ENCODE measurements at places on chromosomes 11 and 22.

DNA sequence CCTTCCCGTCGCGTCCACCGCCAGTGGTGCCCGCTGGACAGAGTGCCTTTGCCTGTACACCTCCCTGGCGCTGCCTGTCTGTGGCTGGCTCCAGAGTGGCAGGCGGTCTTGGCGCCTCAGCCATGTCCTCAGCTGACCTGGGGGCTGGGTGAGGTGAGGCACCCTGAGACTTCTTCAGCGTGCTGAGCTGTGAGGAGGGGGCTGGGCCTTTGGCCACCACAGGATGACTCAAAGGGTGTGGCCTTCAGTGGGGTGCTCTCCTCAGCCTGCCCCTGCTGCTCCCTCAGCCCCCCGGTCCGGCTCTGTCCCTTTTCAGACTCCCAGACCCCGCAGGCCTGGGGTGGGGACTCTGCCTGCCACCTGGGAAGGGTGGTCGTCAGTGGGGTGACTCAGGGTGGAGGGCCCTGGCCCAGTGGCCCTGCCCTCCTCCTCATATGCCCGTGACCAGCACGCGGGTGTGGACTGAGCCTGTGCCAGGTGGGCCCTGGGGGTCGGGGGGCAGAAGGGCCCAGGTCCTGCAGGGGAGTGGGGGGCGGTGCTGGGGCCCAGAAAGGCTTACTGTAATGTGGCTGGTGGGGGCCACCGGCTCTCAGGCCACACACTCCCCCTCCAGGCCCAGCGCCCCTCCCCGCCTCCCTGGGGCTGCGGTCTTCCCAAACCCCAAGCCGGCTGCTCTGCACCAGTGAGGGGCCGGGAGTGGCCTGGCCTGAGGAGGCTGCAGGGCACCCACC is 15.9 kb downstream of the CRELD2 start:
- no peak for DNase-seq

DNA sequence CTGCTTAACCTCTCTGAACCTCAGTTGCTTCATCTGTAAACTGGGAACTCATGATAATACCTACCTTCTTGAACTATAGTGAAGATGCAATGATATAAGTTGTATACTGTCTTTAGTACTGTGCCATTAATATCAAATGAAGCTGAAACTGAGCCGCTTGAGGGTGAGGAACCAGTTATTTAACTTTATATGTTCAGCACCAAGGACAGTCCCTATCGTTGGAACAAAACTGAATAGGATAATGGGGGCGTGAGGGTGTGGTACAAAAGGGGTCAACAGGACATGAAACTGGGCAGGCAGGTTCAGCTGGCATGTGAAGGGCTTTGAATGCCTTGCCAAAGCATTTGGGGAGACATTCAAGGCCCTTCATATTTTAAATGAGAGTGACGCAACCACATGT is 112.6 kb downstream of the C11orf91 start:
- DNase-seq: no peak

GRCh38 chr22:32712644-32713355 is 88.7 kb upstream of the TIMP3 start:
- DNase-seq: no peak

- no peak for DNase-seq
Observed at GRCh38 chr11:29916040-29916439, 100.8 kb downstream of the KCNA4 start.

DNA sequence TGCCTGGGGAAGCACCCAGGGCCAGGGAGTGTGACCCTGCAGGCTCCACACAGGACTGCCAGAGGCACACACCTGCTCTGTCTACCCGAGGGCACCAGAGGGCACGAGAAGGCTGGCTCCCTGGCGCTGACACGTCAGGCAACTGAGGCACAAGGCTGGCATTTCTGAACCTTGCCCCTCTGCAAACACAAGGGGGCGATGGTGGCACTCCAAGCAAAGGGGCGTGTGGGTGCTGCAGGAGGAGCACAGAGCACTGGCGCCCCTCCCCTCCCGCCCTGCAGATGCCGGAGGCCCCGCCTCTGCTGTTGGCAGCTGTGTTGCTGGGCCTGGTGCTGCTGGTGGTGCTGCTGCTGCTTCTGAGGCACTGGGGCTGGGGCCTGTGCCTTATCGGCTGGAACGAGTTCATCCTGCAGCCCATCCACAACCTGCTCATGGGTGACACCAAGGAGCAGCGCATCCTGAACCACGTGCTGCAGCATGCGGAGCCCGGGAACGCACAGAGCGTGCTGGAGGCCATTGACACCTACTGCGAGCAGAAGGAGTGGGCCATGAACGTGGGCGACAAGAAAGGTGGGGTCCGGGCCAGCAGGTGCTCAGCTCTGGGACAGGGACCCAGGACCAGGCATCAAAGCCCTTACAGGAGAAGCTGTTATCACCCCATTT is 20.8 kb upstream of the TXNRD2 start:
- peak; percentile 72 for DNase-seq

GRCh38 chr22:21636629-21637218 is 4.2 kb downstream of the CCDC116 start:
- no peak for DNase-seq

DNA sequence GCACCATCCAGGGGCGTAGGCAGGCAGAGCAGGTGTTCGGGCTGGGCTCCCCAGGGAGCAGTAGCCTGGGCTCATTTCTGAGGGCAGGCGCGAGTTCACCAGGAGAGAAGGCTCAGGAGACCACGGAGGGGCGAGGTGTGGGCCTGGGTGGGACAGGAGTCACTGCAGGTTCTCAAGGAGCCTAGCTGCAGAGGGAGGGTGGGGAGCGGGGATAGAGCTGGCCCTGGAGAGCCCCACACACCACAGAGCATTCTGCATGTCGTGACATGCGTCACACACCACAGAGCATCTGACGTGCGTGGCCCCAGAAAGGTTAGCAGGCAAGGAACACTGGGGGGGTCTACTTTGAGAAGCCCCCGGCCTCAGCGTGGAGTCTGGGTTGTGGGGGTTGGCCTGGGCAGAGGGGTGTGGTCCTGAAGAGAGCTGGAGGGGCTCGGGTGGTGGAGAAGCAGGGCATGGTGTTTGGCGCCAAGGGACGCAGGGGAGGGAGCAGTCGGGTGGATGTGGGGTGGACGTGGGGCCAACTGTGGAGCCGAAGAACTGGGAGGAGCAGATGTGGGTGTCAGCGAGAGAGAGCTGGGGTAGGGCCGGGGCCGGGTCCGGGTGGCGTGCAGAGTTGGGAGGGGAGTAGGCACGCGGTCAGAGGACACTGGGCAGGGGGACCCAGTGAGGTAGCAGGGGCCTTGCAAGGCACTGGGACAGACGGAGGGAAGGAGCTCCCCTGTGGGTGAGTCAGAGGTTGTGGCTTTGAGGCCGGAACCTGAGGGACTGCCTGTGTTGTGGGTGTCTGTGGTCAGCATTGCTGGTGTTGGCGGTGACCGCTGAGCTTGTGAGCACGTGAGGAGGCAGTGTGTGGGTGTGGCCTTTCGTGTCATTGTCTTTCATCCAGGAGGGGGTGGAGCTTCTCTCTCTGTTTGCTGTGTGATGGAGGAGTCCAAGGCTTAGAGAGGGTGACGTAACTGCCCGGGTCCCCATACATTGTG is 25.5 kb downstream of the CTTN start:
- DNase-seq: peak; percentile 41

Data from activated T-cell treated with anti-CD3 and anti-CD28 coated beads for 48 hours (primary cell).